ENCODE measurements at places on chromosomes 5 and 9. TPM values are rescaled to one million over a fixed set of nuclear protein-coding genes. Genes with fewer than 3 reads are reported as not detected.

Gene PRRX2
- polyA plus RNA-seq, result 4.5 TPM

Gene RXRA
- polyA plus RNA-seq, result 28.9 TPM

Gene FOXD4L4
- not detected for polyA plus RNA-seq

GRCh38 chr9:14903040-14903439, 7.2 kb downstream of the FREM1 start:
- DNase-seq, result no peak

- no peak for DNase-seq
These were observed 181.9 kb downstream of the RGS3 start for GRCh38 chr9:113645227-113645977.

Gene ANKRD55
- 0.46 TPM for polyA plus RNA-seq

DNA sequence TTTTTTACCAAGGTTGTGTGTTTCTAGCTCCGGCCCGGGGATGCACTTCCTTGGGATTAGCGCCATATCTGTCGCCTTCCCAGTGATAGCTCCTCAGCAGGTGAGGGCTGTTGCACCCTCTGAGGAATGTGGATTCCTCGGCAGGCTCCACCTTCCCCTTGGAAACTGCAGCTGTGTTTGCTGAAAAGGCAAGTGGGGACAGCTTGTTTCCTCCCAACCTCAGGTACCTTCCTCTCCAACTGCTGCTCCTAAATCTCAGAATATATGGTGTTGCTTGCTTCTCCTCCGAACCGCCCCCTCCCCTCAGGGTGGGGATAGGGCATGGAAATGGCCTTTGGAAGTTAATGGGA, 1.3 kb downstream of the SLC1A1 start:
- DNase-seq, result no peak

- no peak for DNase-seq
These were observed 319.2 kb downstream of the GADD45G start for GRCh38 chr9:89923961-89924504.

DNA sequence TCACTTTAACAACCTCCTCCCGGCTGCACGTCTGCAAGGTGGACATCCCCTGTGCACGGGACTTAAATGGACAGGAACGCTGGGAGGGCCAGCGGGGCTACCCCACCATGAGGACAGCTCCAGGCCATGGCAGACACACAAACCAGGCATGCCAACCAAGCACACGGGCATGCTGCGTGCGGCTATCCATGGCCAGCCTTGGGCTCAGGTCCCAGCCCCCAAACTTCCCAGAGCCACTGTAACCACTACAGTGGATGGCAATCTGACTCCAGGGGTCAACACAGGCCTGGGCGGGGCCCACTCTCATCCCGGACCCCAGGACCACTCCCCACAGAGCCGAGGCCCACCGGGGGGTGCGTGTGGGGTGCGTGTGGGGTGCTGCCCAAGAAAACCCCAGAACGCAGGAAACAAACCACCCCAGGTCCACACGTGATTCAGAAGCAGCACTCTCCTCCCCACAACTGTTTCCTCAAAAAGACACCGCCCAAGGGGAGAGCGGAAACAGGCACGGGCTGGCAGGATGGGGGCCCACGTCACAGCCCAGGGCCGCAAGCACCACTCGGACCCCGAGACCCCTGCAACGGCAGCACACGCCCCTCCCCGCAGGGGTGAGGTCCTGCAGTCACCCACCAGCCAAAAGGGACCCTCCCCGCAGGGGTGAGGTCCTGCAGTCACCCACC, 7.4 kb downstream of the SLC12A7 start:
- DNase-seq, result no peak

All from forelimb muscle (tissue), 1 donor.